ENCODE measurements at places on chromosomes 3 and 15.

DNA sequence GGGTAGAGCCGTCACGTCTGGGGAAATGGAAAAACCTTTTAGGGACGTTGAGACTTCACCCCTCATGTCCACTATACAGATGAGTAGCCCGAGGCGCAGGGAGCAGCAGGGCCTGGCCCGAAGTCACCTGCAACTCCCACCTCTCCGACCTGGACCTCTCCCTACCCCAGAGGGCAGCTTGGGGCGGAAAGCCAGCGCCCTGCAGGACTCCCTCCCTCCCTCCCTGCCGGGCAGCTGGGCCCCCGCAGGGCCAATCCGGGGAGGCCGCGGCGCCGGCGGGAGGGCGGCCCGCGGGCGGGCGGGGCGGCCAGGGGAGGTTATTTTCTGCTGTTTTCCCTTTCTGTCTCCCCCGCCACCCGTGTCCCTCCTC is 2.0 kb downstream of the WNT7A start:
- DNase-seq: no peak

- no peak for DNase-seq
Measured at GRCh38 chr3:176867681-176868663, 329.3 kb downstream of the TBL1XR1 start.

DNA sequence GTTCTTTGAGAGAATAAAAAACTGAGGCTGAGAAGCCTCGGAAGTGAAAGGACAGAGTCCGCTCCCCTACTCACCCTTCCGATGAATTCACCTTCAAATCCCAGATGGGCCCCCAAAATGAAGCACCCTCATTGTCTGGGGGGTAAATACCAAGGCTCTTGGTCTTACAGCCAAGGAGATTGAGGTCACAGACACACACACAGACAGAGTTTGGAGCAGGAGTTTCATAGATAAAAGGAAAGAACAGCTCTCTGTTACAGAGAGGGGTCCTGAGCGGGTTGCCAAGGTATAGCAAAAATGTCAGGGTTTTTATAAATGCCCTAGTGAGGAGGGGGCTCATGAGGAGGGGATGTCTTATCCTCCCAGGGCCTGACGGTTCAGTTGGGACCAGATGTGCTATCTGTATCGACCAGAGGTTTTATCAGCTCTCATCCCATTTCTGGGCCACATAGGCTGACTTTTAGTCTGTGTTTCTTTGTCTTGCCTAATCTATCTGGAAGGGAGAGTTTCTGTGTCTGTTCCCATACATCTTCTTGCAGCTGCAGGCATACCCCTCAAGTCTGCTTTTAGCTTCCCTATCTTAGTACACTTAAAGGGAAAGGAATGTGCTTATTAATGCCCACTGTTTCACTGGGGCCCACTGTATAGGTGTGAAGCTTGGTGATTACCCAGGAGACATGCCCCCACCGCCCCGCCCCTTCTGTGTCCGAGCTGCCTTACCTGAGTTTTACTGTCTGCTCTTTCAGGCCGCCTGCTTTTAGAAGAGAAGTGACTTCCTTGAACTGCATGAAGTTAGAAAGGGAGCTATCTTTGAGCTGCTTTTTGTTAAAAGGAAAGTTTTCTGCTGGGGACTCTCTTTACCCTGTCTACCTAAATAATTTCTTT is 66.8 kb upstream of the ATP11B start:
- DNase-seq: no peak

- DNase-seq: no peak
Measured at GRCh38 chr3:157508461-157508860, 5.2 kb upstream of the VEPH1 start.

- DNase-seq: no peak
Measured at GRCh38 chr3:14331251-14331650, 71.2 kb upstream of the SLC6A6 start.

DNA sequence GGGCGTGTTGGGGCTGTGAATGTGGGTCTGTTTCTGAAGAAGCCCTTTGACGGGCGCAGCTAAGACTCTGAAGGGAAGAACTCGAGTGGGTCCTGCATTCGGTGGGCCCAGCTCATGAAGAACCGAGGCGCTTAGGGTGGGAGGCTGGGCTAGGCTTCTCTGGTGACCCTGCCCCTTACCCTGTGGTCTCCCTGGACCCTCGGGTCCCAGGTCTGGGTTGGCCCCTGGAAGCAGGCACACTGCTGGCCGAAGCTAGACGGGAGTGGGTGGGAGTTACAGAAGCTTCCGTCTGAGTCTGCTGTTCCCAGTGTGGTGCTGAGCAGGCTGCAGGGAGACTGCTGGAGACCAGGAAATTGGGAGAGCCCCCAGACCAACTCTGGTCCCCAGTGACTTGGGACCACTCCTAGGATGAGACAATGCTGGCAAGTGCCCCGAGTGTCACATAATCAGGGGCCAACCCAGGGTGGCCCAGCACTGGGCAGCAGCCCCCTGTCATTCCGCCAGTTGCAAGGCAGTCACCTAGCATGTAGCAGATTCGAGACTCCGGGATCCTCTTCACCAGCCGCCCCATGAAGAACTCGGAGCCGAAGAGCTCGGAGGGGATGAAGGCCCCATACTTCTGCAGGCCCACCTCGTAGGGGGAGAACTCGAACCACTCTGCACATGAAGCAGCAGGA is 16.7 kb upstream of the EHD4 start:
- no peak for DNase-seq

DNA sequence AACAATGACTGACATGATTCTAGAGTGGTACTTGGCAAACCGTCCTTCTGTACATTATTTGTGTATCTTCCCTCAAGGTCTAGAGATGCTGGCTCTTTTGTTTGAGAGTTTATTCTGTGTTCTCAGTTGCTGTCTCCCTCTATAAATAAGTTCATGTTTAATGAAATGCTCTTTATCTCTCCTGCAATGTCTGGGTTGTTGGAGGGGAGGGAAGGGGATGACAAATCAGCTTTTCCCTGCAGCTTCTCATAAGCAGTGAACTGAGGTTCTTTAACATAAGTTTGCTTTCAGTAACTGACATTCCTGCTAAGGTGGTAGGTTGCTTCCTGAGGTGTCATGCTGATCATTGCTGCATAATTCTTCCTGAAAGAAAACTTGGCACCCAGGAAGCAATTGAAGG is 21.8 kb downstream of the ITPR1 start:
- DNase-seq: no peak

GRCh38 chr3:110957247-110958025 is 114.2 kb upstream of the NECTIN3 start:
- DNase-seq: no peak

DNA sequence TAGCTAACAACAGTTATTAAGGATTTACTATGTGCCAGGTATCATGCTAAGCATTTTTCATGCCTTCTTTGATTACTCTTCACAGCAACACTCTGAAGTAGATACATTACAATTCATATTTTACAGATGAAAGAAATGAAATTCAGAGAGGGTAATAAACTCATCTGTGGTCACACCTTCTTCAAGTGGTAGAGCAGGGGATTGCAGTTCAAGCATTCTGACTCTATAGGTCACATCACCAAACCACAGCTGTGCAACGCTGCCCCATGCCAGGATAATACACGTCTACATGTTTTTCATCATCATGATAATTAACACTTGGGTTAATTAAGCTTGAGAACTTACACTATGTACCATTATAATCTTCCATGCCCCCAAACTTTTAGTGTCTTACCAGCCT is 98.5 kb downstream of the LRRC3B start:
- DNase-seq: no peak

- DNase-seq: no peak
Measured at GRCh38 chr15:92383519-92384324, 10.0 kb upstream of the ST8SIA2 start.

DNA sequence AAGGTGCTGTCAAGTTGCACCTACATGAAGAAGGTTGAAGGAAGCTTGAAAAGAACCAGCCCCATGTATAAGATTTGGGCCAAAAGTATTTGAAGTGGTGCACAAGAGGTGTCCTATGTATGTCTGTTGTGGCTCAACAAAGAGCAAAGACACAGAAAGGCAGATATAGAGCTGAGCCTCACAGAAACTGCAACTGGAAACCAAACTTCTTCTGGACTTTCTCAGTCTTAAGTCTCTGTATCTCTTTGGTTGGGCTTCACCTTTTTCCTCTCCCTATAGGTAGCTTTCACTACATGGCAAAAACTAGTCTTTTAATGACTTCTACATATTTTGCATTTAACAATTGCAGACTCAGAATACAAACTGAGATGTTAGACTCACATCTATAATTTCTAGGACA is 8.8 kb upstream of the CMC1 start:
- DNase-seq: no peak

GRCh38 chr3:123013876-123014275 is 13.7 kb downstream of the SEMA5B start:
- DNase-seq: no peak

GRCh38 chr3:36926292-36926897 is 18.5 kb downstream of the TRANK1 start:
- no peak for DNase-seq

DNA sequence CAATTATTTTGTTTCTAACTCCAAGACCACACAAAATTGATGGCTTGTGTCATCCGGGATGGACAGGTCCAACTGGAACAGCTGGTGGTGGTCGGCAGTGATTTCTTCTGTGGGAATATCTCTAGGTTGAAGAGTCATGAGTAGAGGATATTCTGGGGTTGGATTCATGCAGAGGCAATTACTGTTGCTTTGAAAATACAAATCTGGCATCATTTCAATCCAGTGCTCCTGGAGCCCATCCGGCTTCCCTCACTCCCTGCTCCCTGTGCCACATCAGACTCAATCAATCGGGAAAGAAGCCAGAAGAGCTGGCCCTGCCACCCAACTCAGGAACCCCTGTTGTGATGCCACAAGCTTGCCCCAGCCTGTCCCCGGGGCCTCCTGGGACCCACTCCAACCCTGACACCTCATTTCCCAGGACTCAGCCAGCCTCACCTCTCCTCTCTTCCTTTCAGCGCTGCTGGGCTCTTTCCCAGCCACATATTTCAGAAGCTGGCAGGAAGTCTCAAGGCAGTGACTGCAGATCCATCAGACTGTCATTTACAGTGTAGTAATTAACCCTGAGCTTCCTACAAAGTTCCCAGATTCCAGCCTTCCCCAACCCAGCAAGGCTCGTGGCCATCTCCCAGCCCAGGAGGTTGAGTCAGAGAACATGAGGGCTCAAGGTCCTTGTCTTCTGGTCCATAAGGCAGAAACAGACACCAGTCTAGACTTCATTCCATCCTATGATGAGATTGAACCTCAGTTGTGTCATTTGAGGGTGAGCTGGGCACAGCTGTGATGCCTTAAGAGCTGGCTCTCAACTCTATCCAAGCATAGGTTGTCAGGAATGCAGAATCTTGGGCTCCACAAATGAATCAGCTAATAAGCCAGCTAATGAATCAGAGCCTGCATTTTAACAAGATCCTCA is 114.0 kb downstream of the FAM174B start:
- no peak for DNase-seq

DNA sequence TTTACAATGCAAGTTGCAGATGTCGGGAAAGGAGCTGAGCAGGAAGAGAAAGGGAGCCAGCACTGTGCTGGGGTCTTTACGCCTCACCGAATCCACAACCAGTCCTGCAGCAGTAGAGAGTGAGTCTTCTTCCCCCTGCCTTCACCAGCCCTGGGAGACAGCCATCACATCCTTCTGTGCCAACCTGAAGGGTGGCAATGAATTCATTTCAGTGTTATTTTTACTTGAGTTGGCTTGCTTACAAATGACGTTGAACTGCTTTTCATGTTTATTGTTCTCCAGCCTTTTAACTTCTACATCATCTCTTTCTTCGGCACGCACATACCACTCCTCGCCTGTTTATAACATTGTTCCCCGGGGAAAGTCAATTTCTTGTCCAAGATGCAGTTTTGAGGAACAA is 77.1 kb downstream of the TRIM42 start:
- DNase-seq: no peak

DNA sequence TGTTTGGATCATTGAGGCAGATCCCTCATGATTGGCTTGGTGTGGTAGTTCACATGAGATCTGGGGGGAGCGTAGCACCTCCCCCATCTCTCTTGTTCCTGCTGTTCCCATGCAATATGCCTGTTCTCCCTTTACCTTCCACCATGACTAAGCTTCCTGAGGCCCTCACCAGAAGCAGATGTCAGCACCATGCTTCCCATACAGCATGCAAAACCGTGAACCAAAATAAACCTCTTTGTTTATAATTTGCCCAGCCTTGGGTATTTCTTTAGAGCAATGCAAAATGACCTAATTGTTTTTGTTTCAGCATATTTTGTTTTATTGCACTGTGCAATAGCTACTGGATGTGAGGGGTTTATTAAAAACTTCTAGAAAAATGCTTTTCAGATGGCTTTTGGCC is 56.6 kb upstream of the CHST2 start:
- DNase-seq: no peak

DNA sequence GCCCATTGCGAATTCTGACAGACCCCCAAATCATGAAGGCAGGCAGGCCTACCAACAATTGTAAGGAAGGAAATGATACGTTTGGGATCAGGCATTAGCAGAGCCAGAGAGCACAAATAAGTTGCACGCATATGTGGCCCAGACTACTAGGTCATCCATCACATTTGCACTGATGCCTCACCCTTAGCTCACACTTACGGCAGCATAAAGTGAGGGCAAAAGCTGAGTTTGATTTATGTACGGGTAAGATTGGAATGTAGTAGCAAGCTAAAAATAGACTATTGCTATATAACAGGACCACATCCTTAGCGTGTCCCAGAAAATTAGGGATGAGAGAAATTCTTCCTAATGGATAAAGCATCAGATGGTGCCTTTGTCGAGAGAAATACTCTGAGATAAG is 58.6 kb downstream of the QTRT2 start:
- DNase-seq: no peak

DNA sequence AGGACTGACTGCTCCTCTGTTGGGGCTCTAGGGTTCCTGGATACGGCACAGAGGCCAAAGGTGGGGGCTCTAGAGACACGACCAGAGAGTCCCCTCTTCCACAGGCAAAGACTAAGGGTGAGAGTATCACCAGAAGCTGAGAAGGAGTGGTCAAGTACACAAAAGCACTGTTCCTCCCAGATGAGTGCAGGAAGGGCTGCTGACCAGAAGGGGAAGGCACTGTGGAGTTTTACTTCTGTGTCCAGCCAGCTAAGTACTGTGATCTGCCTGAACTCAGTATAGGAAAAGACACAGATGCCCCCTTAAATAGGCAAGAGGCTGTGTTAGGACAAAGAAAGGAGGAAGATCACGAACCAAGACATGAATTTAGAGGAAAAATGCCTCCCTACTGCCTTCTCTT is 11.7 kb downstream of the MRPS11 start:
- DNase-seq: no peak

- DNase-seq: no peak
Measured at GRCh38 chr3:140206196-140207040, 271.4 kb downstream of the CLSTN2 start.

Measured in stimulated activated effector memory CD8-positive, alpha-beta T cell treated with anti-CD3 and anti-CD28 coated beads, Interleukin-12 subunit alpha, Interleukin-12 subunit beta, amount 100 ng/mL, for 72 hours (primary cell).